ENCODE measurements at places on chromosomes 16 and 17. TPM values are rescaled to one million over a fixed set of nuclear protein-coding genes. Genes with fewer than 3 reads are reported as not detected.

DNA sequence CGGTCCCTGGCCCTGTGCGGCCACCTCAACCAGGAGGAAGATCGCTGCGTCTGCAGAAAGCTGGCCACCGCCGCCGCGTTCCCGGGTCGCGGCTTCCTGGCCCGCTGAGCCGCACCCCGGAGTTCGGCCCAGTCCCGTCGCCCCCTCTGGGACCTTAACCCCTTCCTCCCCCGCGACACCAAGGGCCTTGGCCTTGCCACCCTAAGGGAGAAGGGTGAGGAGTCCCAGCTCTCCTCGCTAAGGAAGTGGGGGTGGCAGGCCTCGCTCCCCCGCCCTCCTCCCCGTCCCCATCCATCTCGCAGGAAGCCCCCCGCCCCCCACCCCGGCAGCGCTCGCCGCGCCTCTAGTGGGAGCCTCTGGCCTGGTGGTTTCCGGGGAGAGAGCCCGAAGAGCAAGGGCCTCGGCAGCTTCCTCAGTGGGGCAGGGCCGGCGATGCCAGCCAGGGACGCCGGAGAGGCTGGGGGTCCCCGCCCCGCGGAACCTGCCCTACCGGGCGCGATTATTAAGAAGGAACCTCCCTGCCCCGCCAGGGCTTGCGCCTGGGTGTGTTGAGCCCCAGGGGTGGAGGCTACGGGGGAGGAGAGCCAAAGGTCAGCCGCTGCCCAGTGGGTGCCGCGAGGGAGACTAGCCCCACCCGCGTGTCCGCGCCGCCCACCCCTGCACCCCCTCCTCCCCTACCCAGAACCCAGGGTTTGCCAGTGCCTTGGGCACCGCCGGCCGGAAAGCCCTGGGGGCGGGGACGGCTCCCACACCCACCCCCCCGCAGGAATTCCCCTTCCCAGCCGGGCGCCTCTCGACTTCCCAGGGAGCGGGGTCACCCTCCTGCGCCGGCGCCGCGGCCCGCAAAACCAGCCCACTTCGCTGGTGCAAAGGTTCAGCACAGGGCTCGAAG is 6.8 kb downstream of the CBX4 start:
- DNase-seq, result peak; percentile 43

- no peak for DNase-seq
Observed at GRCh38 chr17:40997361-40997760, 2.3 kb downstream of the KRTAP3-2 start.

DNA sequence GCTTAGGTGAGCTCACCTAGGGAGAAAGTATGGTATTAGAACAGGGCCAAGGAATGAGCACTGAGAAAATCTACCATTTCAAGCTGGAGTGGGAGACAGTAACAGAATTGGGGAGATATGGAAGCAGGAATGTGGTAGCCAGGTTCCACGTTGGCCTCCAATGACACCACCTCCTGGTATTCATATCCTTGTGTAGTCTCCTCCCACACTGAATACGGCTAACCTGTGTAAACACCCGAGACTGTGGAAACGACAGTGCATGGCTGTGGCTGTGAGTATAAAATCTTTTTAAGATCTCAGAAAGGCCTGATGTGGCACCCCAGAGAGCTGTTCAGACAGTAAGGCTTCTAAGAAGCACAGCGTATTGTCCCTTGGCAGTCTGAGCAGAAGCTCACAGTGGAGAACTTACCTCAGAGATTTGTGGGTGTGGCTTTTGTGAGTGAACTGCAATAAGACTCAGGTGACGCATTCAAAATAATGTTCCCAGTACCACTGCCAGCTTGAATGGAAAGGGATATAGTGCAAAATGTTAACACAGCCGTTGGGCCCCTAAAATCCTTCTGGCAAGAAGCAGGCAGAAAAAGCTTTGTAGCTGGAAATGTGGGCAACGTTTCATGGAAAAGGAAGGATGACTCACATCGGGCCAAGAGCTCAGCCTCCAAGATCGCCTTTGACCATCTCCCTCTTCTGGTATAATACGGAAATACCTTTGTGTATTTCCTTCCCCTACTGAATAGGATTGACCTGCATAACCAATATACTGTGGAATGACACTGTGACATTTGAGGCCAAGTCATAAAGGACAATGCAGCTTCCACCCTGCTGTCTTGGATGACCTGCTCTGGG is 14.4 kb downstream of the SDR42E1 start:
- no peak for DNase-seq

GRCh38 chr16:51201604-51202003 is 50.5 kb upstream of the SALL1 start:
- DNase-seq, result no peak

- DNase-seq, result no peak
Observed at GRCh38 chr17:43820759-43821158, 12.2 kb downstream of the MPP3 start.

DNA sequence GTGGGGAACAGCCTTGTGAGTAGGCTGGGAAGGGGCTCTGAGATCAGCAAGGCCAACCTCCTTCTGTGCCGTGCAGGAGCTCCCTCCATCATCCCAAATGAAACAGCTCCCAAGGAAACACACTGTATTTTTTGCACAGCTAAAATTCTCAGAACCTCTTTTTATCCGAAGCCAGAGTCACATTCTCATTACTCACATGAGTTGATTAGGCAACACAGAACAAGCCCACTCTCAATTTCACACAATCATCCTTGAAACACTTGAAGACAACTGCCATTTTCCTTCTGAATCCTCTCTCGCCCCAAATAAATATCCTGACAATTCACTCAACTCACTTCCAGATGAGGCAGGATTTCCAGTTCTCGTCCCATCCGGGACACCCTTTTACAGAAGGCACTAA is 66.1 kb downstream of the MYO18A start:
- DNase-seq, result no peak

GRCh38 chr17:41559548-41559947 is 12.3 kb downstream of the KRT9 start:
- DNase-seq, result no peak

DNA sequence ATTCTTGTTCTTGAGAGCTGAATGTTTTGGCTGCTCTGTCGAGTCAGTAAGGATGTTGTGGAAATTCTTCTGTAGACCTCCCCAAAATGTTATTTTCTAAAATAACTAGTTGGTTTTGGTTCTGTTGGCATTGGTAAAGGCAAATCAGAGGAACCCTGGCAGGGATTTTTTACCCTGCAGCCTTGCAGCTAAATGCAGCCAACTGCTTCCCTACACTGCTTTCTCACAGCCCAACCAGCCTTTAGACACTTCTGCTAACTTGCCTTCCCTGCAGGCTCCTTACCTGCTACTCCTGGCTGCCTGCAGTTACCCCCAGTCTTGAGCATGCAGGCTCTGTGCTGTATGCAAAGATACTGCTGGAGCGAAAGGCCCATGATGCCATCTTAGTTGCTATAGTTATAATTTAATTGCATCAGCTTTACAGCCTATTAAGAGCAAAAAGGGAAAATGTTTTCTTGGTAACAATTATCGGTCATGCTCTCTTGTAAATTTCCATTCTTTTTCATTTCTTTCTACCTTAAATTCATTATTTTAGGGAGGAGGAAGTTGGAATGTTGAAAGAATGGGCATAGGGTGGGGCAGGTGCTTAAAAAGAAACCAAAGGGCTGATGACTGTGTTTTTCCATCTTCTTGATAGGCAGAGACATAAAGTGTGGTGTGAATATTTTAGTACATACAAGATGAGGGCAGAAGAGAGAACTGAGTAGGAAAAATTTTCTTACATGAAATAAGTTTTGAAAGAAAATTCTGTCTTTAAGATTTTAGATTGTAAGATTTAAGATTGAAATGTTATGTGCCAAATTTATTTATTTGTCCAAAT is 20.0 kb downstream of the NUP93 start:
- DNase-seq, result no peak

- no peak for DNase-seq
Observed at GRCh38 chr16:50945171-50945570, 203.3 kb downstream of the CYLD start.

The MYH2 gene
- total RNA-seq, result 0.05 TPM
